Stimulated activated CD4-positive, alpha-beta T cell treated with anti-CD3 and anti-CD28 coated beads, Interleukin-1b, Interleukin-23, amount 100 ng/mL, for 4 hours (primary cell): ENCODE measurements at places on chromosomes 11 and 22.
A peak's percentile ranks its signal among the peaks of the same experiment; 100 is the strongest.

GRCh38 chr11:133029107-133029506 is 503.2 kb downstream of the OPCML start:
- DNase-seq: no peak

DNA sequence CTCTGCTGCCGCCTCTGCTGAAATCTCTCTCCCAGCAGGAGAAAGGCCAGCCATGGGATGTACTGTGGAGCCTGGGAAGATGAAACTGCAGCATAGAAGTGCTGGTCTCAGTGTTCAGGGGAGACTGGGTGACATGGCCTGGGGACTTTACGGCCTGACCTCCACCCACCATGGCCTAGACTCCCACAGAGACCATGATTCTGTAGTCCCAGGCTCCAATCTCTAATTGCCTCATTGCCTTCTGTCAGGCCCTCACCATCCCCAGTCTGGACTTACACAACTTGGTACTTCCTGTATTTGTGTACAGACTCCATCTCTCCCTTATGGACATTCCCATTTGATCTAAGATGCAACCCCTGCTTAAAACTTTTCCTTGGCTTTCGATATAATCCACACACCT is 43.1 kb downstream of the TRAF6 start:
- DNase-seq: no peak

DNA sequence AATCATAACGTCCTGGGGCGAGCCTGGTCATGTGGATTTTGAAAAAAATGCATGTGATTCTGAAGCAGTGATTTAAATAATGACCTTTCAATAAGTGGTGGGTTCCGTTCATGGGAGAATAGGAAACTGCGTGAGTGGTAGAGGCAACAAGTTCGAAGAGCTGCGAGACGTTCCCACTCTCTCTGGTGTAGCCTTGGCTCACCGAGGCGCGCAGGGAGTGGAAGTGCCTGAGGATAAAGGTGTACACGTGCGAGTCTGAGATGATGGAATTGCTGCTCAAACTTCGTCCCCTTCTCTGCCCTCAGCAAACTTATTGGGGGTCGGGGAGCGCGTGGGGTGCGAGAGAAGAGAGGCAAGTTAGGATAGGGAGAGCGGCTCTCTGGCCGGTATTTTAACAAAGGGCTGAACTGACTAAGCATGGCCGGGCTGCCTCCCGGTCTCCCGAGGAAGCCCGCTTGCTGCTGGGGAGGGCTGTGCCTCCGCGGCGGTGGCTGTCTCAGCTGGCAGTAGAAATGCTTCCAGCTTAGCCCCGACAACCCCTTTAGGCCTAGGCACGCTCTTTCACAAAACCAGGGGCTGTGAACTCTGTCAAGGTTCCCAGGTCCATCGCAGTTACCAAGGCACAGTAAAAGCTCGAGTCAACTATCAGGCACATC is 875 bp upstream of the STT3A start:
- peak; percentile 19 for DNase-seq

DNA sequence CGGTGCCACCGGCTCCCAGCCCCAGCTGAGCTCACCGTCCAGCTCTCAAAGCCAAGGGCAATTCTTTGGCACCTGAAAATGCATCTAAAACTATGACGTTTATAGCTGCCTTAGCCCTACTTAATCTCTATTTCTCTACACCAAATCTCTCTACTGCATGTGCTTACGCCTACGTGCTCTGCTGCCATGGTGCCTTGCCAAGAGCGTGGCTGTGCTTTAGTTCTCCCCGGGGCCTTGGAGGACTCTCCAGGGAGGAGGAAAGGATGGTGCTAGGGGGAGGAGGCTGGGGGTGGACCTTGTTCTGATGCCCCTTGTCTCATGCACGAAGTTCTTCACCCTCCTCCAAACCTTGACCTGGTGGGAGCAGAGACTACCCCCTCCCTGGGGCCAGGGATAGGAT is 9.0 kb upstream of the BID start:
- DNase-seq: no peak

DNA sequence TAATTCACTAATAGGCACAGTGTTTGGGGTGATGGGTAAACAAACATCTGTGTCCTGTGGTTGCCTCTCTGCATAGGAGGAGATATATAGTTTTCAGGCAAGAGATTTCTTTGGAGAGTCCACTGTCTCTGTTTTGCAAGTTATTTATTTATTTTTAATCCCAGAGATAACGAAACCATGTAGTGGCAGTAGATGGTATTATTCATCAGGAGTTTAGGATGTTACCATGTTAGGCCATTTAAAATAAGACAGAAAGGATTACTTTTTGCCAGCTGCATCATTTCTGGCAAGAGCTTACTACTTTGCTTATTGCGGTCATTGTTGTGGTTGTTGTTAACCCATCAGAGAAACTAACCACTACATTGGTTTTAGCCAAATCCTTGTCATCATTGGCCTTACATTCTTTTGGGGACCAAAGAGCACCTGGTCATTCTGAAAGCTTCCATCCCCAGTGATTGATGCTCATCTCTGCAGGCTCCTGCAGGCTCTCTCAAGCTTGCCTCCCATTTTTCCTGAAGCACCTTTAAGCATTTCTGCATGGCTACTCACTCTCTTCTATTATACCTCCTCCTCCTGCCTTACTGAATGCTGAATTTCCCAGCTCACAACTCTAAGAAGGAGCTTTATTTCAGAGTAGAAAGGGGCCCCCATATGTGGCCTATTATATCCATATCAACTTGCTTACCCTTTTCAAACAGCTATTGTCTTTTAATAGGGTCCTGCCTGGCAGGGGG is 84.4 kb downstream of the CSTPP1 start:
- DNase-seq: no peak

DNA sequence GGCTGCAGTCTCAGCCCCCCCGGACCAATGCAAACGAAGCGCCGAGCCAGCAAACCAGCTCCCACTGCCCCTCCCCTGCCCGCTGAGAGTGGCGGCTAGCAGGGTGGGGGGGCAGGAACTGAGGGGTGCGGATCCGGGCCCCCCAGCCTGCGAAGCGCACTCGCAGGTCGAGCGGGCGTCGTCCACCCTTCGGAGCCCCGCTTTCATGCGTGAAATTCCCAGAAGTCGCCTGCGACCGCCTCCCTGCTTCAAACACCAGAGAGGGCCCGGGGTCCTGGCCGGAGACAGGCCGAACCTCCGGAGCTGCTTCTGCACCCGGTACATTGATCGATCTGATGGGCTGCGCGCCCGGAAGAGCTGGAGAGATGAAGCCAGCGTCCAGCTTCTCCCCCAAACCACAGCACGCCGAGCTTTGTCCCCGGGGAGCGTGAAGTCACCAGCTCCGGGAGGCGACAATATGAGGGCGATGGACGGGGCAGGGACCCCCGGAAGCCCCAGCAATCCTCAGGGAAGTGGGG is 646 bp upstream of the PATZ1 start:
- no peak for DNase-seq

- DNase-seq: no peak
Measured at GRCh38 chr22:27245056-27245455, 556.5 kb downstream of the MN1 start.

DNA sequence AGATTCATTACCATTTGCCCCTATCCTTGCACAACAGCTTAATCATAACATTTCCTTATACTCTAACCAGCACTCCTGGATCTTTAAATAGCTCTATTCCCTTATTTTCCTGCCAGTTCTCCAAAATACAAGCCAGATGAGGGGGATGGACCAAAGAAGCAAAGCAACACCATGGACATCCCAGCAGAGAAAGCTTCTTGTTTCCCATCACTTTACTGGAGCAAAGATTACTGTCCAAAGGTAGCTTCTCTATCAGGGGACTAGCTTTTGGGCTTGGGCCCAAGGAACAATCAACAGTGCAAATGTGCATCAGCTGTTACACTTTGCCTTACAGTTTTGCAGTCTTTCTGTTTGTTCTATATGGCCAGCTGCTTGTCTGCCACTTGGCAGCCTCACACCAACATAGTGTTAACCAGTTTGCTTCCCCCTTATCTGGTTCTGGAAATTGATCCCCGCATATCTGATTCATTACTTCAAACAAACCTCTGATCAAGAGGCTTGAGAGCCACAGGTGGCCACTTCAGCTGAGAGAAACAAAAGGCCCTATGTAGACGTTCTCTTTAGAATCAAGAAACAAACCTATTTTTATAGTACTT is 814.3 kb downstream of the METTL15 start:
- no peak for DNase-seq

GRCh38 chr22:42959576-42960509 is 55.1 kb downstream of the PACSIN2 start:
- no peak for DNase-seq

DNA sequence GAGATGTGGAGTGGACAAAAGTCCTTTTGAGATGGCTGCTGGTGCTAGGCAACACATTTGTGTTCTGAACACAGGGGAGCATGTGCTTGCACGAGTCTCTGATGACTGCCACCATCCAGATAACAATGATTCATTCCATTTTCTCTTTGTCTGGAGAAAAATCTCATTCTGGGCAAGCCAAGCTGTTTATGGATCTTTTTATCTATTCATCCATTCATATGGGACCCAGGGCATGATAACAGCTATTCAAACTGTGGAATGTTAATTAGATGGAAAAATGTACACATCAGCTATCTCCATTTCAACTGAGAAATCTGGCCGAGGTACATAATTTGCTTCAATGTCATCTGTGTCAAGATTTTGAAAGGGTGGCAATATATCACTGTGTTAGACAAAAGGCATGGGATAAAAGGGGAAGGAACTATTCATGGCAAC is 117.5 kb upstream of the ZBED5 start:
- DNase-seq: no peak

GRCh38 chr11:82546661-82547557 is 186.8 kb downstream of the FAM181B start:
- DNase-seq: no peak

DNA sequence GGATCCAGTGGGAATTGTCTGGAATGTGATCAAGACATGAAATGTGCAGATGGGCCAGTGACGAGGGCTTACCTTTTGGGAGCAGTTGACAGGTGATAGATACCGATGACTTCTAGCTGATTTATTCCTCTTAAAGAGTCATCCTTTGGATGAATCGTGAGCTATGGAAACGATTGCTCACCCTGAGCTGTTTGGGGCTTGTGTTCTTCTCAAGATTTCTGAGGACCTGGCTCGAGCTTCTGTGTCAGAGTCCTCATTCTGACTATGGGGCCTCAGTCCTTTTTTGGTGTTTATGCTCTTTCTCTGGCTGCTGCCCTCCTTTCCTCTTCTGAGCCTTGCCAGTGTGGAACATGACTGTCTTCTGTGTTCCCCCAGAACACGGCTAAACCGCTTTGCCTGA is 11.9 kb upstream of the AMPD3 start:
- no peak for DNase-seq

DNA sequence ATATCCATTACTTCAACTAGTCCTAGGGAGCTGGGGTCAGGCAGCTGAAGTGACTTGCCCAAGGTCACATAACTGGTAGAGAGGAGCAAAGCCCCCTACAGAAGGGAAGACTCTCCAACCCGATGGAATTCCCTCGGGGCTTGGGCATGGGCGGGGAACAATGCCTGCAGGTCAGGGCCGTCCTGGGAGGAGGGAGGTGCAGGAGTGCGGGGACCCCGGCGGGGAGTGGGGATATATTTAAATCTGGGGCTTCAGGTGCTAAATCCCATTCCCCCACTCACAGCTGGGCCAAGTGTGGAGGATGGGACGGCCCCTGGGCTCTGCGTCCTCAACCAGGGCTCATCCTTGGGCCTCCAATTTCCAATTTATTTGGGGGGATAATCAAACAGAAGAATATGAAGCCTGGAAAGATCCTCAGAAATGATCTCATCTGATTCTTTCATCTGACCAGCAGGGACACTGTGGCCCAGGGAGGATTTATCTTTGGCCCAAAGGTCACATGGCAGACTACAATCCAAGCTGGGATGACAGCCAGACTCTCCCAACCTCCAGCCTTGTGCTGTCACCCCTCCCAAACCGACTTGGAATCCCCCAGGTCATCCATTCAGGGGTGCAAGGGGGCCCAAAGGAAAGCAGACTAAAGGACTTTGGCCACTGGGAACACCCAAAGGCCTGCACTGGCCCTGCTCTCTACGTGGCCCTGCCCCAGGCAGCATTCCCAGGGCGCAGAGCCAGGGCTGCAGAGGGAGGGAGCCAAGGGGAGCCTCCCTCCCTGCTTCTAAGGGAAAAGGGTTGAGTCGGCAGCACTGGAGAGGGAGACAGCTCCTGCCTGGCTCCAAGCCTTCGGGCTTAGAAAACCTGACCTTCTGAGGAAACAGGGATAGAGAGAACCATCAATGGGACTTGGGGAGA is 8.7 kb upstream of the C1QTNF6 start:
- DNase-seq: no peak

GRCh38 chr11:59787816-59788215 is 22.8 kb downstream of the MRPL16 start:
- no peak for DNase-seq
